ENCODE measurements at places on chromosomes 7 and 10.

DNA sequence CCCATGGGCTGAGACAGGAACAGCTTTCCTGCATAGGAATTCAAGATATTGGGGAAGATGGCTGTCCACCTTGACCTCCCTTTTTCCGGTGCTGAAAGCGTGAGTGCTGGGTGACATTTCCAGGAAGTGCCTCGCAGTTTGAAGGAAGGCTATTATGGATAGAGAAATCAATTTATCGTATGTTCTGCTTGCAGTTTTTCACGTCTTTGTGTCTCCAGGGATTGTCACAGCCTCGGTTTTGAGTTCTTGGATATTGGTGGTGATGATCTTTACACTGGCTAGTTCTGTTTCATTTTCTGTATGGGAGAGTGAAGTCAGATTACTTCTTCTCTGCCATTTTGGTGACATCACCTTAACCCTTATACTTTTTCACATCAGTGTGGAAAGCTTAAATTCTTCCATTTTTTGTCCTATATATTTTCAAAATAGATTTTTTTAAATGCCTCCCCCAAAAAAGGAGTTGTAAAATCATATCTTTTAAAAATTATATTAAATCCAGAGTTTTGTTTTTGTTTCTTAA, 102.5 kb upstream of the APBB1IP start:
- DNase-seq = peak; percentile 31

DNA sequence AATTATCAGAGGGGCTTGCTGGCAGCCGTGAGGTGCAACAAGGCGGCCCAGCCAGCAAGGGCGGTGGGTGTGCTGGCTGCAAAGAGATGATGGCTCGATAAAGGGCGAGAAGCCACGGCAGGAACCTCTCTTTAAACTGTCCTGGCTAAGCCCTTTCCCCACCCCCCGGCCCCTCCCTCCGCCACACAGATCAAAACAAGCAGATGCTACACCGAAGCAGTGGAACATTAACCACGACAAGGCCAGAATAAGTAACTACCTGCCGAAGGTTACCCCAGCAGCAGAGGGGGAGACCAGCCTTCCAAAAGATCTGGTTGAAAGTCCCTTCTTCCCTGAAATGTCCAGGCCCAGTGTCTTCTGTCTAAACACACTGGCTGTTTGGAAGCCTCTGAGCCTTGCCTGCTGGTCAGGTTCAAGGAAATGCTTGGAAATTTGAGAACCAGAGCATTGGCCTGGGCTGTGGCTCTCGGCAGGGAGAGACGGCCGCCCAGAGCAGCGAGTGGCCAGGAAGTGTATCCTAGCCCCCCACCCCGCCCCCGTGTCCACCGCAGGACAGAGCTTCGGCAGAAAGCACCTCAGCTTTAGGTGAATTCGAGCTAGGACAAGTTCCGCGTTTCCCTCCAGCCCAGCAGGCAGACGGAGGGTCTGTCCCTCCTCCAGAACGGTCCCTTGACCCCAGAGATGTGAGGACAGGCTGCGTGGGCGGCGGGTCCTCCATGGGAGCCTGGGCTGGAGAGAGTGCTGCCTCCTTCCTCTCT, 2.1 kb downstream of the FAM20C start:
- DNase-seq = peak; percentile 31

DNA sequence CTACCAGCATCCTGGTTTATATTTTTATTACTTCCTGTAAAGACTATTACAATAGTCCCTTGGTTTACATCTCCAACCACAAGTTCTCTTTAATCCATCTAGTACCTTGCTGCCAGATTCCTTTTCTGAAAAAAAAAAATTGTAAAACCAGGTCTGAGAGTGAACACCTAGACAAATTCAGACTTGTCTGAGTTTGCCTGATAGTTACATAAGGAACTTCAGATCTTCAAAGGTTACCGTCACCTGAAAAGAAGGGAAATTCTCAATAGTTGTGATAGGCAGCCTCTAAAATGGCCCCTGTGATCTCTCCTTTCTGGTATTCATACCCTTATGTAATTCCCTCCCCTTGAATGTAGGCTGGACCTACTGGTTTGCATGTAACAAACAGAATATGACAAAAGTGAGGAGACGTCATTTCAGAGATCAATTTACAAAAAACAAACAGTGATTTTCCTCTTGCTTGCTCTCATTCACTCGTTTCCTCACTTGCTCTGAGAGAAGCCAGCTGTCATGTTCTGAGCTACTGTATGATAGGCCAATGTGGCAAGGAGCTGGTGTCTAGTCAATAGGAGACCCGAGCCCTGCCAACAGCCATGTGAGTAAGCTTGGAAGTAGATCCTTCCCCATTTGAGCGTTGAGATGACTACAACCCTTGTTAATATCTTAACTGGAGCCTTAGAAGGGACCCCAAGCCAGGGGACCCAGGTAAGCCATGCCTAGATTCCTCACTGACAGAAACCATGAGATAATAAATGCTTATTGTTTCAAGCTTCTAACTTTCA, 110.9 kb upstream of the LSM8 start:
- DNase-seq = no peak

- no peak for DNase-seq
These were observed 40.0 kb upstream of the PAPSS2 start for GRCh38 chr10:87619705-87620104.

GRCh38 chr7:151117565-151117964, 31.3 kb downstream of the AGAP3 start:
- no peak for DNase-seq

DNA sequence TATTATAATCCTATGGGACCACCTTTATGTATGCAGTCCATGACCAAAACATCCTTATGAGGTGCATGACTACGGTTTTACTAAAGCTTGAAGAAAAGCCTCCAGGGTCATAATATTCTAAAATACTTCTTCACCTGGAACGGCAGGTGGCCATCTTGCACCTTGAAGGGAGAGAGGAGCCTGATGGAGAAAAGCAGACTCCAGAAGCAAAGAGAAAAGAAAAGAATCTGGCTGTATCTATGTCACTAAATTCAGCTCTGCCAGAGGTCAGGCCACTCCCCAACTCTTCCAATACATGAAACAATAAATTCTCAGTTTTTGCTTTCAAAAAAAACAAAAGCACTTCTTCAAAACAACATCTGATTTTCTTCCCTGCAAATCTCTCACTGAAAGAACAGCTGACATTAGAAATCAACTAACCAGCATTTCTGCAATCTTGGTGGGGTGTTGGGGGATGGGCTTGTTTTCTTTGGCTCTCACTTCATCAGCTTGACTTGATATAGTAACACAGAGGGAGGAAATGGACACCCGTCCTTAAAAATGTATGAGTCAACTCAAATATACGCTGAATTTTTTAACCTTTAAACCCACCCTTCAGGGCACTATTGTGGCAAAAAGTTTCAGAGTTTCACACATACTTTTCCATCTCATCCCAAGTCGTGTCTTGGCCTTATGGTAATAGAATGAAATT, 21.7 kb downstream of the HIBADH start:
- no peak for DNase-seq

GRCh38 chr10:128462844-128463243, 336.6 kb upstream of the MKI67 start:
- DNase-seq = no peak

- DNase-seq = no peak
These were observed 111.9 kb downstream of the TCERG1L start for GRCh38 chr10:131199646-131200045.

DNA sequence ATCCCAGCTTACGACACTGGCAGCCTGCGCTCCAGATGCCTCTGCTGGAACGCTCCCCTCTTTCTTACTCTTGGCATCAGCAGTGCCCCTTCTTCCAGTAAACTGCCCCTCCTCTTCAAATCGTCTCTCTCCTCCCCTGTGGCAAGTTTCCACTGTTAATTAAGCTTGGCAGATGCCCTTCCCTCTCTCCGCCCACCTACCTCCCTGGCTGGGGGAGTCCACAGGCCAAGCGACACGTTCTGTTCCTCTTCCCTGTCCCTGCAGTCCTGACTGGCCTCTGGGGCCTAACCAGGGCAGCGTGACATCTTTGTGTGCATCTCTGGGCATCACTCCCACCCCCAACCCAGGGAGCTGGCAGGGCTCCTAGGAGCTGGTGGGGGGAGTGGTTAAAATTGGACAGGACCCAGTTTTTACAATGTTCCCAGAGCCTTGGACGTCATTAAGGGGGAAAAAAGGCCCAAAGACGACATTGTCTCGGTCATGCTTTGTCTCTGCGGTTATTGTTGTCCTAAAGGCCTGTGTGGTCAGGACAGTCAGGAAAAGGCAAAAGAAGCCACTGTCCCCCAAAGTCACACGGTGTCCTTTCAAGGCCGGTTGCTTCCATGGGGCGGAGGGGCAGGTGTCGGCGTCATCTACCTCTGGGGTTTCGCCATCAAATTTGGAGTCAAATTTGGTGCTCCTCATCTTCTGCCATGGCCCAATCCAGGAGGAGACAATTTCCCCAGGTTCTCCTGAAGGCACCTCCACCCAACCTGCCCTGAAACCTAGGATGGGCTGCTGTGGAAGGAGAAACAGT, 54.2 kb downstream of the DLG5 start:
- no peak for DNase-seq

Data from inflammatory macrophage treated with lipopolysaccharide for 1 hour (primary cell).